ENCODE measurements at places on chromosomes 16 and 17.

GRCh38 chr17:82791532-82791931, 39.7 kb downstream of the TBCD start:
- DNase-seq = no peak

DNA sequence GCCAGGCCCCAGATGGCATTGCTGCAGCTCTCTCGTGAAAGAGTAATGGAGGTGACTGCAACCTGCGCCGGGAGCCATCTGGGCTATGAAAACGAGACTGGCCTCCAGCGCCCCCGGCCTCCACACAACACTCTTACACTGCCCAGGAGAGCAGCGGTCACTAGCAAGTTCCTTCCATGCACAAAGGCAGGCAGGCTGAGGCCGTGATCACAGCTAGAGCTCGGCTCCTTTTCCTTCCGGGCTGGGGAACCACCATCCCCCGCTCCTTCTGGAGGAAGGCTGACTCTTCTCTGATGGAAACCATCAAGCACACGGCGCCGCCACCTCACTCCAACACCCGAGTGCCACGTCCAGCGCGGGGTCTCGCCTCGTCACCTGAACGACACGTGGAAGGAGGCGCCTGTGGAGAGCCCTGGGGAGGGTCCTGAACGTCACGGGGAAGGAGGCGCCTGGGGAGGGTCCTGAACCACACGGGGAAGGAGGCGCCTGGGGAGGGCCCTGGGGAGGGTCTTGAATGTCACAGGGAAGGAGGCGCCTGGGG, 61.9 kb downstream of the KLHDC4 start:
- DNase-seq = no peak

DNA sequence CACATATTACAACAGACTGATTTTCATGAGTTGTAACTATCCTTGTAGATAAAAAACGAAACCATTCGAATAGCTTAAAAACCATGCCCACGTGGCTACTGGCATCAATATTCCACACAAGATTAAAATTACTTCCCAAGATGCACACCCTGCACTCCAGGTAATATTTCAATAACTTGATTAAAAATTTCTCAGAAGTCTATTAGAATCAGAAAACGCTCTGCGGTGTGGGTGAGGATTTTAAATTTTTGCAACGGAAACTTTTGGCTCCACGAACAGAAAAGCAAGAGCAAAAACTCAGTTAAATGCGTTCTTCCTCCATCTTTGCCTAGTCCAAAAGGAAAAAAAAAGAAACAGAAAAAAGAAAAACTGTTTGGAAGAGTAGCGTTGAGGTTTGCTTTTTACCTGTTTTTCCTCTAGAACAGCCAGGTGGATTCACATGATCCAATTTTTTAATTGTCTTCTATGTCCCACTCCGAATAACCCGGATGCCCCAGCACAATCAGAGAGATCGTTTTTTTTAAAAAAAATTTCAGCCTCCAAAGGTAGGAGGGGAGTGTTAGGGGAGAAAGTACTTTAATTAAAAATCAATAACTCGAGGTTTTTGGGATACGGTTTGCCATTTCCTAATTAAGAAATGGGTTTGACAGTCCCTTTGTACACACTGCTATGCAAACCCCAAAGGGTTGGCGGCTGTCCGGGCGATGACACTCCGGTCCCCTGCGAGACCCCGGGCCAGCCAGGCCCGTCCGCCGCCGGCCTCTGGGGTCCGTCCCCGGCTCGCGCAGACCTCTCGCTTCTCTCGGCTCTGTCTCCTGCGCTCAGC, 708 bp upstream of the NFAT5 start:
- DNase-seq = no peak

GRCh38 chr17:46901291-46901690, 21.7 kb upstream of the GOSR2 start:
- no peak for DNase-seq

- DNase-seq = no peak
Measured at GRCh38 chr17:45436161-45436560, 3.5 kb upstream of the ARHGAP27 start.

- peak; percentile 76 for DNase-seq
Measured at GRCh38 chr17:4947411-4948165, 742 bp downstream of the PFN1 start.

DNA sequence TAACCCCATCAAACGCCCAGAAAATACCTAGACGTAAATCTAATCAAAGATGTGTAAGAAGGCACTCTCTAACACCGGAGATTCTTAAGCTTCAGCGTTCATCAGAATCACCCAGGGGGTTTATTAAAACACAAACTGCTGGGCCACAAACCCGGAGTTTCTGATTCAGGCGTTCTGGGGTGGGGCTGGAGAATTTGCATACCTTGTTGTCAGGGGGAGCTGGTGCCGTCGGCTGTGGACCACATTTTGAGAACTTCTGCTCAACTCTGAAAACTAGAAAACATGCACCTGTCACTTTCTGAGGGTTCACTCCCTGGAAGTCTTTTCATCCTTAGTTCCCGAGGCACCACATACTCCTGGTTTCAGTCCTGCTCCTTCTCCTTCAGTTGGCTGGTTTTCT, 48.6 kb upstream of the WSCD1 start:
- DNase-seq = no peak

- DNase-seq = peak; percentile 60
Measured at GRCh38 chr16:19138601-19139000, 24.8 kb downstream of the ITPRIPL2 start.

DNA sequence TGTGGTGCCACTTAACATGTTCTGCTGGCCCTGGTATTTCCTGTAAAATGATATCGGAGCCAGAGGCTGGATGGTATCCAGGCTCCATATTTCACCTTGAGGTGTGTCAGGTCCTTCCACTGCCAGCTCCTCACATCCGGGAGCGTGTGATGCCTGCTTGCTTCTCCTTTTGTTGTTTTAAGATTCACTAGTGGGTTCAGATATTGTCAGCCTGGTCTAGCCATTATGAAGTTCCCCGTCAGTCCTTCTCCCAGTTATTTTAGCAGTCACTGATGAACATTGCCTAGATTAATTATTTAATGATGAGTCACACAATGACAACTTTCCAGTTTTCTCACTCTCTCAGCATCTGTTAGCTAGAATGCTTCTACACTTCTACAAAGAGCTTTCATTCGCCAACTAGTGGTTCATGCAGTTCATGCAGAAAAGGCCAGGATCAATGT, 11.3 kb downstream of the DNAAF1 start:
- no peak for DNase-seq

- DNase-seq = no peak
Measured at GRCh38 chr16:82027629-82028064, 7.4 kb upstream of the HSD17B2 start.

GRCh38 chr17:17156107-17156506, 50.0 kb downstream of the PLD6 start:
- no peak for DNase-seq

GRCh38 chr17:9907883-9908648, 3.0 kb upstream of the RCVRN start:
- no peak for DNase-seq

- DNase-seq = no peak
Measured at GRCh38 chr16:69663846-69664245, 62.5 kb downstream of the NQO1 start.

DNA sequence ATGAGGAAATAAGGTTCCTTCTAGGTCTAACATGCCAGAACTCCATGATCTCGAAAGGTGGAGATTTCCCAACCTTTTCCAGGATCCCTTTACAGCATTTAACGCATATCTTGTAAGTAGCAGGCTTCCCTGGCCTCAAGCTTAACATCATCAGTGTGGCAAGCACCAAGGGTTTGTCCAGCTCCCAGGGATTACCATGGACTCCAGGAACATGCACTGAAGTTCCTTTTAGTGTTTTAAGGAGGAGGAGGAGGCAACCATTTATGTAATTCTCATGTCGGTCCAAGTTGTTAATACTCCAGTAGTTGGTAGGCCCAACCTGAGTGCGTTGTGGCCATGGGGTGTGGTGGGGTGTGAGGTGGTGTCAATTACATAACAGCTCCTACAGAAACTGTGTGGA, 11.8 kb upstream of the SKAP1 start:
- DNase-seq = no peak

- peak; percentile 70 for DNase-seq
Measured at GRCh38 chr17:82204831-82205719, 7.6 kb downstream of the CCDC57 start.

DNA sequence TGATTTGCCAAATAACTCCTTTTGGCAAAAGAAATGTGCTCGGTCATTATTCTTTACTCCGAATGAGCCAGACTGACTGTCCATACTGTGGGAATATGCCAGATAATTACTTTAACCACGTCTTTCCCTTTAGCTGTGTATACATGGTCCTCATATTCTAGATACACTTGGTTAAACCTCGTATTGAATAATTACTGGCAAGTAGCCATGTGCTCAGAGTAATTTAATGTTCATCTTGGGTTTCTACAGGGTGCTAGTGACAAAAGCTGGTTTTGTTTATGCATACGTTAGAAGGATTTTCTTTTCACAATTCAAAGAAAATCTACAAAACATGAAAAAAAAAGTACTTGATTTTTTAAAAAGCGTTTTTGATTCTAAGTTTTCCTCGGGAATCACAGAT, 540.3 kb downstream of the KCNJ2 start:
- no peak for DNase-seq

DNA sequence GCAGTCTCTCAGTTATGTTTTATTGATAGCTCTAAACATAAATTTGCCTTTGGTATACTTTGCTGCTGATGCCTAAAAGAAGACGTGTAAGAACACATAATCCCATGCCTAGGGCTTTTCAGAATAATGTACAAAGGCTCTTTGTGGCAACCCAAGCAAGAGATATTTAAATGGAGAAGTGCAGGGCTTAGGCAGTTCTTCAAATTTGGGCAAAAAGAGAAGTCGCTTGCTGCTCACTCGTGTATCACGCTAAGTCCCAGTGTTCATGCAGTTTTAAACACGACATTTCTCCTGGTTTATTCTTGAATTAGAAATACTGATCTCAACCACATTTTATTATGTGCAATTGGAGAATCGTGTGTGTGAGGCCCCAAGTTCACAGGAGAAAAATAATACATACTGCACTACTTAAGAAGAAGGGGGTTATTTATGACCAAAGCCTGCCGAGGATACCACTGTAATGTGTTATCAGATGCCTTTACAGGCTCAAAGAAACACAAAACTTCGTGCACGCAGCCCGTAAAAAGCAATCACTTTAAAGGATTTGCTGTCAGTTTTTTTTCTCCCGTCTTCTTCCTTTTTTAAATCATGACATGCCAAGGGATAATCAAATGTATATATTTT, 22.5 kb upstream of the IRX6 start:
- no peak for DNase-seq

DNA sequence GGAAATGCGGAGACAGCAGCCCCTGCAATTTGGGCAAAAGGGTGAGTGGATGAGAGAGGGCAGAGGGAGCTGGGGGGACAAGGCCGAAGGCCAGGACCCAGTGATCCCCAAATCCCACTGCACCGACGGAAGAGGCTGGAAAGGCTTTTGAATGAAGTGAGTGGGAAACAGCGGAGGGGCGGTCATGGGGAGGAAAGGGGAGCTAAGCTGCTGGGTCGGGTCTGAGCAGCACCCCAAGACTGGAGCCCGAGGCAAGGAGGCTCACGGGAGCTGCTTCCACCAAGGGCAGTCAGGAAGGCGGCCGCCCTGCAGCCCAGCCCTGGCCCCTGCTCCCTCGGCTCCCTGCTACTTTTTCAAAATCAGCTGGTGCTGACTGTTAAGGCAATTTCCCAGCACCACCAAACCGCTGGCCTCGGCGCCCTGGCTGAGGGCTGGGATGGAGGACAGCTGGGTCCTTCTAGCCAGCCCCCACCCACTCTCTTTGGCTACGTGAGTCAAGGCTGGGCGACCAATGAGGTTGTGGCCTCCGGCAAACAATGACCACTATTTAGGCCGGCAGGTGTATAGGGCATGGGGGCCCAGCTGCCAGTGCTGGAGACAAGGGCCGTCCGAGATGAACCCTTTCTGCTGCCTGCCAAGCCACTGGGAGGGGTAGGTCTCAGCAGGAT, 507 bp downstream of the SERPINF1 start:
- no peak for DNase-seq

DNA sequence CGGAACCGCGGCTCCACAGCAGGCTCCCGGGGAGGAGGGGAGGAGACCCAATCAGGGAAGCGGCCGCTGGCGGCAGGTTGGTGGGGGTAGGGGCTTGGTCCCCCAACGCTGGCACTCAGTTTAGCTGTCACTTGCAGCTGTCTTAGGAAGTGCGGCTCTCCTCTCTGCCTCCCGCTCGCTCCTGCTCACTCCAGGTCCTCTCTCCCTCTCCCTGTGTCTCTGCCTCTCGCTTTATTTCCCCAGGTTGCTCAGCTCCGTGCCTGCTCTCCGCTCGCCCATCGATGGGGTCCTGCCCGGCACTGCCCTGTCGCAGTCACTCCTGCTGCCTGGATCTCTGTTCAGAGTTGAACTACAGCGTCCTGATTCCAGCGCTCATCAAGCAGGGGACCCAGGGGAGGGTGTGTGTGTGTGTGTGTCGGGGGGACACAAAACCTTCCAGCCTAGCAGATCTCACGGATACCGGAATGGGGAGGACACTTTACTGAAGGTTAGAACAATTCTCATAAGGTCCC, 145.6 kb downstream of the ENGASE start:
- no peak for DNase-seq

DNA sequence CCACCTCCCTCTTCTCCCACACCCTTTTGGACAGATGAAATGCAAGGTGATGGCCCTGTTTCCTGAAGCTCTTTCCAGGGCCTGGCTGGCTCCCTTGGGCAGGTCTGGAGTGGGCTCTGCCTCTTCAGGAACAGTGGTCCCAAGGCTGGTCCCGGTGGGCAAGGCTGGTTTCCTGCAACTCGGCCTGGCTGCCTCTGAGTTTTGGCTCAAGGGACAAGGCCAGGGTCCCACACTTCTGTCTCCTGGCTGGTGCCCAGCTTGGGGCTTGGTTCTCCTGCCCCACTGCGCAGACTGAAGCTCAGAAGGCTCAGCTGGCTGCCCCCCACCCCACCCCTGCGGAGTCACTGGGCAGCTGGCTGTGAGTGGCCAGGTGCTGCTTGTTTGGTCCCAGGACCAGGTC, 3.8 kb upstream of the ACTG1 start:
- no peak for DNase-seq

DNA sequence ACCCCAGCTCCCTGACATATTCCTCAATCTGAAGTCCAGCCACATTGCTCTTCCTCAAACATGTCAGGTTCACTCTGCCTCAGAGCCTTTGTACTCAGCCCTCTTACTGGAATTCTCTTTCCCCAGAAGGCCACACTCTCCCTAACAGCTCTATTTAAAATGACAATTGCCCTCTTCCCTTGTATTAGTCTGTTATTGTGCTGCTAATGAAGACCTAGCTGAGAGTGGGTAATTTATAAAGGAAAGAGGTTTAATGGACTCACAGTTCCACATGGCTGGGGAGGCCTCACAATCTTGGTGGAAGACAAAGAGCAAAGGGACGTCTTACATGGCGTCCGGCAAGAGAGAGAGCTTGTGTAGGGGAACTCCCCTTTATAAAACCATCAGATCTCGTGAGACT, 46.0 kb downstream of the HS3ST2 start:
- no peak for DNase-seq

GRCh38 chr16:425740-426114, 278 bp downstream of the RAB11FIP3 start:
- DNase-seq = no peak

Measured in A549 (cell line).